ENCODE measurements at places on chromosomes 2 and 18. TPM values are rescaled to one million over a fixed set of nuclear protein-coding genes. Genes with fewer than 3 reads are reported as not detected.

GRCh38 chr2:9653485-9654271, 22.9 kb upstream of the YWHAQ start:
- no peak for DNase-seq

The RAD51AP2 gene
- total RNA-seq, result 0.16 TPM

- no peak for DNase-seq
These were observed 47.3 kb downstream of the TRABD2A start for GRCh38 chr2:84833481-84834150.

DNA sequence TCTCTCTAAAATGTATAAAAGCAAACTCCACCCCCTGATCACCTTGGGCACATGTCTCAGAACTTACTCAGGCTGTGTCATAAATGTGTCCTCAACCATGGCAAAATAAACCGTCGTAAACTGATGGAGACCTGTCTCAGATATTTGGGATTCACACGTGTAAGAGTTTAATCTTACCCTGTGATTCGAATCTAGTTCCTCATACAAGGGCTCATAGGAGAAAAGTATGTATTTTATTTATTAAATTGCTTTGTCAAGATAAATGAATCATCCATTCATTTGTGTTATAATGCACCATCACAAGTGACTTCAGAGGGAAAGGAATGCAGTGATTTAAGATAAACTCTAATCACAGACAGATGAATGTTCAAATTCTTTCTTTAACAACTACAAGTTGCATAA, 712.5 kb upstream of the LRATD1 start:
- no peak for DNase-seq

The PSMA8 gene
- total RNA-seq, result 0.48 TPM

The TUBA3E gene
- 69.5 TPM for total RNA-seq

GRCh38 chr2:121171625-121172119, 113.3 kb downstream of the TFCP2L1 start:
- DNase-seq, result no peak

GRCh38 chr2:178193823-178194599, at the start of gene OSBPL6:
OSBPL6 (plus strand) TSS chr2:178194512; CDS start chr2:178306185, 111,673 bp downstream.
- DNase-seq, result peak; percentile 90

The REG3G gene
- total RNA-seq, result not detected

DNA sequence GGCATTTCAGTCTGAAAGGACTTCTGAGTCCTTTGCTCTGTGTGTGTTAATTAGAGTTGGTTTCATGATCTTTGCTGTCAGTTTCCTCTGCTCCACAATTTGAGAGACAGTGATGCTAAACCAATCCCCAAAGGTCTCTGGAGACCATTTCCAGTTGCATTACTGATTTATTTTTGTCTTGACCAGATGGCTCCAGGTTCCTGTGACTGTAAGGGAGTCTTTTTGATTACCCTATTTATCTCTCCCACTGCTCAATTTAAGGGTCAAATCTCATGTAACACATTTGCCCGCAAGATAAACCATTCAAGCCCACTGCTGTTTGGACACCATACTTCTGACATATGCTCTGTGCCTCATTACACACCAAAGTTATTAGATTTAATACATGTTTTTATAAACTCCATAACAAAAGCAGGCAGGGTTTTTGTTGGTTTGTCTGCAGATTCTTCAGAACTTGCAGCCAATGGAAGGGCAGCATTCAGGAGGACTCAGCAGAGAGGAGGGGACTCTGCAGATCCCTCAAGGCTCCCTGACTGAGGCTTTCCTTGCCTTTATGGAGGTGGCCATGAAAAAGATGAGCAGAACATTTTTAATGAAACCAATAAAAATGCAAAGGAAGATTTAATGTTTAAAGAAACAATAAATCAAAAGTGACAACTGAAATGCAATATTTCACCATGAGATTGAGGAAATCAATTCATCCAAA, 889.3 kb upstream of the CELF4 start:
- no peak for DNase-seq

DNA sequence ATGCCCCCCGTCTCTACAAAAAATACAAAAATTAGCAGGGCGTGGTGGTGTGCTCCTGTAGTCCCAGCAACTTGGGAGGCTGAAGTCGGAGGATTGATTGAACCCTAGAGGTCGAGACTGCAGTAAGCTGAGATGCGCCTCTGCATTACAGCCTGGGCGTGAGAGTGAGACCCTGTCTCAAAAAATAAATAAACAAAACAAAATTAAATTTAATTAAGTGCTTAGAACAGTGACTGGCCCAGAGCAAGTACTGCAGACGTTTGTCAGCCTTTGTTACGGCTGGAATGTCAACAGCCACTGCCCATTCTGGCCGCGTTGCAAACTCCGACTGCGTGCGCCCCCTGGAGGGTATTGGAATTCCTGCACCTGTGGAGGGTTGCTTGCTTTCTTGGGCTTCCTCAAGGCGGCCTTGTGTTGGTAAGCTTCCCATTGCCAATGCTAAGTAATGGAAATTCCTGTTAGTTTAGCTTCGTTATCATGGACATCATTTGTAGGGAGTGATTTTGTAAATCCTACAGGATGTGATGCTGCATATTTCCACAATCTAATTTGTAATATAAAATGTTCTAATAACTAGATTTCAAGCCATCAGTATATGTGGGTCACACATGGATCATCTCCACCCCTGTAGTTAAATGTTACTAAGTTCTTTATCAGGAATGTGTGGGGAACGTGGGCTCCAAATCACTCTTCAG, 15.9 kb upstream of the ATP6V1B1 start:
- peak; percentile 86 for DNase-seq

- no peak for DNase-seq
These were observed 8.6 kb upstream of the RND3 start for GRCh38 chr2:150495993-150496627.

DNA sequence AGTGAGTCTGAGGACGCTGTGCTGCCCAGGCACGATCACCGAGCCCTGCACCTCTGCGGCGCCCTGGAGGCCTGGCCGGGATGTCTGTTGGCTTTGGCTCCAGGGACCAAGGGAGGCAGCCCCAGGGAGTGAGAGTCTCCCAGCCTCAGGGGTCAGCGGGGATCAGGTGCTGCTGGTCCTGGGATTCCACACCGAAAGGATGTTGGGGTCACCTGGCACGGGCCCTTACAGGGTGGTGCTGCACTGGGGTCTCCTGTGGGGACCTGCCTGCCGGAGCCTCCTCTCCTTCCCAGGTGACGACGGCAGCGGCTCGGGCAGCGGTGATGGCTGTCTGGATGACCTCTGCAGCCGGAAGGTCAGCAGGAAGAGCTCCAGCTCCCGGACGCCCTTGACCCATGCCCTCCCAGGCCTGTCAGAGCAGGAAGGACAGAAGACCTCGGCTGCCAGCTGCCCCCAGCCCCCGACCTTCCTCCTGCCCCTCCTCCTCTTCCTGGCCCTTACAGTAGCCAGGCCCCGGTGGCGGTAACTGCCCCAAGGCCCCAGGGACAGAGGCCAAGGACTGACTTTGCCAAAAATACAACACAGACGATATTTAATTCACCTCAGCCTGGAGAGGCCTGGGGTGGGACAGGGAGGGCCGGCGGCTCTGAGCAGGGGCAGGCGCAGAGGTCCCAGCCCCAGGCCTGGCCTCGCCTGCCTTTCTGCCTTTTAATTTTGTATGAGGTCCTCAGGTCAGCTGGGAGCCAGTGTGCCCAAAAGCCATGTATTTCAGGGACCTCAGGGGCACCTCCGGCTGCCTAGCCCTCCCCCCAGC, 30.5 kb downstream of the GPC1 start:
- peak; percentile 35 for DNase-seq

- DNase-seq, result no peak
These were observed 236.0 kb downstream of the DOK6 start for GRCh38 chr18:69636529-69637301.

The MTX2 gene
- total RNA-seq, result 50.3 TPM

- peak; percentile 86 for DNase-seq
These were observed at the start of gene GNAL for GRCh38 chr18:11688972-11689668. GNAL (plus strand) TSS chr18:11689264; CDS start chr18:11689564, 300 bp downstream.

DNA sequence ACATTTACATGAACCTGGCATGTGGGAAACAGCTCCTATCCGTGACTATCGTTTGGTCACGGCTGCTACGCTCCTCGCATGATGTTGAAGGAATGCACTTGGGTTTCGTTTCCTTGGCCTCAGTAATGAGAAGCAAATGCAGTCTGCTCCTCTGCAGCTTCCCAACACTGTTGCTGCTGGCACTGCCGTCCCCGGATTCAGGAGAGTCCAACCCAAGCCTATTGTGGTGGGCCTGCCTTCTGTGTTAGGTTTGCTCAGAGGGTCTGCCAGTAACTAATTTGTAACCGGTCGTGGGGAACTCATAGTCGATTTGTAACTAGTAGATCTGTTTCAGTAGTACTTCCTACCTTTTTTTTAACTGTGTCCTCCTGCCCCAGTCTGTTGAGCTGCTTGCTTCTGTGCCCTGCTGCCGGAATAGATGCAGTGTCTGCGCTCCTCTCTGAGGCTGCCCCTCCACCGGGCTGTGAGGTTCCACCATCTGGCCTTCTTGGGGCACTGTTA, 58.4 kb downstream of the WDSUB1 start:
- no peak for DNase-seq

GRCh38 chr2:170436077-170436943, 258.4 kb downstream of the MYO3B start:
- no peak for DNase-seq

The KCNS3 gene
- total RNA-seq, result 4.2 TPM

The CHN1 gene
- total RNA-seq, result 9.2 TPM

GRCh38 chr2:54903736-54904554, 146.3 kb downstream of the RTN4 start:
- no peak for DNase-seq

The GTF2A1L gene
- not detected for total RNA-seq

The UGT1A8 gene
- total RNA-seq, result not detected

The TMEM237 gene
- total RNA-seq, result 12.8 TPM

- DNase-seq, result no peak
These were observed 73.8 kb downstream of the TRABD2A start for GRCh38 chr2:84807063-84807485.

GRCh38 chr18:29693334-29693733, 1349.2 kb downstream of the DSC3 start:
- no peak for DNase-seq

The DNAH7 gene
- 0.40 TPM for total RNA-seq

The MATN3 gene
- 0.16 TPM for total RNA-seq

- no peak for DNase-seq
These were observed 493.7 kb upstream of the HS6ST1 start for GRCh38 chr2:128812183-128812940.

DNA sequence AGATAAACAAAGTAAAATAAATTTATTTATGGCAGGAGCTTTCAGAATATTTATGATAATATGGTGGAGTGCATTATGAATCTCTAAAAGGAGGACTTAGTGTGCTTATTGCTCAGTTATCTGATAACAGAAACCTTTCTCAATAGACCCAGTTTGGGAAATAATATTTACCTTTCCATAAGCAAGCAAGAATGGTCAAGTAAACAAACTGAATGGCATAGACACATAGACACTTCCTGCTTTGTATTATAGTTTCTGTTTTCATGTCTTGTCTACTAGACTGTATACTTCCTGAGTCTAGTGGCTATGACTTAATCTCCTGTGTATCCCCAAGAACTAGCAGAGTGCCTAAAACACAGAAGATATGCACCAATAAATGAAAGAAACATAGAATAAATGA, 87.8 kb downstream of the UPP2 start:
- DNase-seq, result no peak

The CTNNA2 gene
- total RNA-seq, result not detected

The FSHR gene
- 0.46 TPM for total RNA-seq
